Heart left ventricle (tissue), 16 donors: ENCODE measurements at places on chromosomes 2 and 18.

DNA sequence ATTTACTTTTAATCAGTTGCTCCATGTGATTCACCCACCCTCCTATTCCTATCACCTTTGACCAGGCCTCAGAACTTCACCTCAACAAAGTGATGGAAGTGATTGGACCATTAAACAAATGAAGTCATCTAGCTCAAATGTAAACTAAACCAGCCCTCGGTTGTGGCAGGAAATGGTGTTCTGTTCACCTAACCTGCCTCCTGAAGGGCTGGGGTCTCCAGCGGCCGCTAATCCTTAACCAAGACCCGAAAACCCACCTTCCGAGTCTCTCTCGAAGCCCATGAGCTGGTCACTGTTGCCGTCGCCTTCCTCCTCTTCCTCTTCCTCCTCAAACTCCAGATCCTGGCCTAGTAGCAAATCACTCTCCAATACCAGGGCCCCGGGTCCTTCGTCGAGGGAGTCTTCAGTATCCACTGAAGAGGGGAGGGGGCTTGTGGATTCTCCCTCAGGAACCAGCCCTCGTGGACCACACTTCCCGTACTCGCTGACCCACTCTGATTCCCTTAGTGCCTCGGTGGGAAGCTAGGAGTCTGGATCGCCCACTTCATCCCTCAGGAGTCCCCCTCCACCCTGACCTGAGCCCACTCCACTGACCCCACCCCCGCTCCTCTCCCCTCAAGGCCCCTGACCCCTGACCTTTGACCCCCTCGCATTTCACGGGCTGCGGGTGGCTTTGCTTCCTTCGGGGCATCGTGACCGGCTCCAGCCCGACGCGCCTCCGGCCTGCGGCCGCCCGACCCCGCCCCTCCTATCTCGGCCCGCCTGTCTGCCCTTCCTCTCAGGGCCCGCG is 503 bp downstream of the ZNF513 start:
- peak; percentile 79 for DNase-seq

- peak; percentile 88 for DNase-seq
These were observed 76.4 kb upstream of the ITGA6 start for GRCh38 chr2:172350839-172351479.

DNA sequence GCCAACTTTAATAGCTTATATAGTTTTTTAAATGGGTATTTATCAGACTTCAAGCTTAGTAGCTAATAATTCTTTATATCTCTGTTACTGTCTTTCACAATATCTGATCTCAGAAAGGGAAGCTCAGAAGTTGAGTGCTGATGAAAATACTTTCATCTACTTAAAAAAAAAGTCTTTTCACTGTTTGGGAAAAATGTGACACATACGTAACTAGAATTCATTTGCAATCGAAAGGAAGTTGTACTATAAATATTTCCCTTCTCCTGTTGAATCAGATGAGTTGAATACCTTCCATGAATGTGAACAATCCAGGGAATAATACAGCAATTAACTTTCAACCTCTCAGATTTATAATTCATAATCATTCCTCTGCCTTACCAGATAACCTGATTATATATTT is 811 bp upstream of the SCG2 start:
- no peak for DNase-seq

GRCh38 chr2:78145395-78145996 is 623.3 kb upstream of the LRRTM4 start:
- DNase-seq = no peak

DNA sequence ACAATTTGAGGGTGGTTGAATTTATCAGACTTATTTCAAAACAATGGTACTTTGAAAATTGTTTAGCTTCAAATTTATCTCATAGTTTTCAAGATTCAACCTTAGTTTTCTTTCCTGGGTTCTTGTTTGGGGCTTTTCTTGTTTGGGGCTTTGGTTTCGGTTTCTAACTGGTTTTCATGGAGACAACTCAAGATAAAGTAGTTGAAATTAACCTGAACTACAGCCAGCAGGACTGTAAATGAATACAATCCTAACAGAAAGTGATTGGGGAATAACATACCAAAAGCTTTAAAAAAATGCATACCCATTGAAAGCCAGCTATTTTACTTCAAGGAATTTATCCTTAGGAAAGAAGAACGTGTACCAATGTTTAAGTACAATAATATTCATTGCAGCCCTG is 133.5 kb upstream of the SLC14A2 start:
- DNase-seq = no peak

- no peak for DNase-seq
These were observed 66.5 kb downstream of the GLS start for GRCh38 chr2:190947141-190947540.

- DNase-seq = no peak
These were observed 99.7 kb downstream of the EIPR1 start for GRCh38 chr2:3277748-3278520.

DNA sequence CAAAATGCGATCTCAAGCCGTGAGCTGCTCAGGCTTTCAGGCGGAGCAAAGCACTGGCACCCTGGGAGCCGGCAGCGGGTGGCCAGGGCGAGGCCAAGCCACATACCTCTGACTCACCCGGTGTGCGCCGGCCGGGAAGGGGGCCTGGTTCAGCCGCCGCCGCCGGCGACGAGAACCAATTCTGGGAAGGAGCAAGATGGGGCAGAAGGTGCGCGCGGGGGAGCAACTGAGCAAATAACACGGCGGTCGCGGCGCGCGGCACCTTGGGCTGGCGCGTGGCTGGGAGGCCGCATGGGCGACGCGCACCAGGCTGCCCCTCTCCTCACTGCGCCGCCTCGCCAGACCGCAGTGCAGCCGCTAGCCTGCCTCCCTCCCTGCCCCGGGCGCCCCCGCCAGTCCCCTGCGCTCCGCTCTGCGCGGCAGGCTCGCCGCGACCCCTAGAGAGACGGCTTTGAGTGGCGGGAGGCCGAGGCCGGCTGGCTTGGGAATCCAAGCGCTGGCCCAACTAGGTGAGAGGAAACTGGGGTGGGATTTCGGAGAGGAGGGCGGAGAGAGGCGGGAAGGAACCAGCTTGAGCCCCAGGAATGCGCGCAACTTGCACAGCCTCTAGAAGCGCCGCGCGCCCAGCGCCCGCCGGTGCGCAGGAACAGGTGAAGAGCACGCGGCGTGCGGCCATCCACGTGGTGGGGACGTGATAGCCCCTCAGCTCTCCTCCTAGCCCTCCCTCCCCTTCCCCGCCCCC is 3.2 kb downstream of the NRP2 start:
- no peak for DNase-seq
